Activated T-cell treated with anti-CD3 and anti-CD28 coated beads, Interleukin-2, amount 50 U/mL, for 1 hour (primary cell): ENCODE measurements at places on chromosomes 16 and 17.

- DNase-seq = no peak
Observed at GRCh38 chr16:8182761-8183160, 407.6 kb downstream of the TMEM114 start.

- DNase-seq = no peak
Observed at GRCh38 chr16:77469634-77470033, 34.8 kb upstream of the ADAMTS18 start.

DNA sequence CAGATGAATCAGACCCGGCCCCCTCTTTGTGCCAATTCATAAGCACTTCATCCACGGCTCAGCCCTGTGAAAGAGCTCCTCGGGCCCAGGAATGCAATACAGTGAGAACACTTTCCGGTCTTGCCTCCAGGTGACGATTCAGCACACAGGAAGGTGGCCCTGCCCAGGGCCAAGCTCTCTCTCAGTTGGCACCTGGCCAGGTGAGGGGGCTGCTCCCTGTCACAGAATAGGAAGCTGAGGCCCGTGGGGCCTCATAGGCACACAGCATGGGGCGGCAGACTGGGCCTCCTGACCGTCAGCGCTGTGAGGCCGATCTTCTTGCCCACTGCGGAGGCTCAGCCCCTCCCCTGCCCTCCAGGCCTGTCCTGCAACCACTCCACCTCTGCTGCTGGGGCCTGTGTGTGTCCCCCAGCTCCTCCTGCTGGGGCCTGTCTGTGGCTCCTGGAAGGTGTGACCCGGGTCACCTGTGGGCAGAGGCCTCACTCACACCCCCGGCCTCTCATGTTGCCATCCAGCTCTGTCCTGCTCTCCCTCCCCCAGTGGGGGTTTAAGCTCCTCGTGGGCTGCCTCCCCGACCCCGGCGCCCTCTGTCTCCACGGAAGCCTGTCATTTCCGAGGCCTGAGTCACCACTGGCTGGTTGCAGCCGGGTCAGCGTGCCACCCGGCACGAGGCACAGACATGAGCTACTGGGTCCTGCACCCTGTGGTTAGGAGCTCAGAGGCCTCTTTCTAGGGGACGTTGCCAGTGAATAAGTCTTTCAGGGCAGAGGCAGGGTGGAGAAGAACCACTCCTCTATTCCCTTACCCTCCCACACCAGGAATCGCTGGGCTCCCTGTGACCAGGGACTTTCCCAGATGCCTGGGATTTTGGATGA is 114.4 kb downstream of the SEC14L1 start:
- DNase-seq = no peak

- peak; percentile 55 for DNase-seq
Observed at GRCh38 chr17:27756467-27757371, 43.6 kb downstream of the NOS2 start.

DNA sequence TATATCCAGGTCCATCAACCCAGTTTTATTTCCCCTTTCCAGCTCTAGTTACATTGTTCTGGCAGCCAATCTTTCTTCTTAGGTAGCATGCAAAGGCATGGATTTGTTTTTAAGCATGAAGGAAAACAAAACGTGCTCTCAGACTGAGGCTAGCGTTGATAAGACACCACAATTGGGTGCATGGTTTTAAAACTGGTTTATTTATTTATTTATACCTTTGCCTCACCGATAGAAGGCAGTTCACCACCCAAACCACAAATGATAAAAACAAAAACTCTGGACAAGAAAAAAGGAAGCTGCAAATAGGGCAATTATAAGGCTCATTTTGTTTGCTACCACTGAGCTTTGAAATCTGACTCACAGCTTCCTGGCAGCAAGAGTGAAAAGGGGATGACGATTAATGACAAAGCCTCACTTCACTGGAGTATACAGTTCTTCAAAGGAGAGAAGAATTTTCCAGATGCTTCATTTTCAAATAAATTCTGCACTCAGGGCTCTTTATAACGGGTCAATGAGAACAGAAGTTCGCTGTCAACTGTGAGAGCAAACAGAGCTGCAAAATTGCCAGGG is 278.4 kb upstream of the IRX5 start:
- no peak for DNase-seq

GRCh38 chr16:87311387-87311786 is 5.8 kb downstream of the C16orf95 start:
- DNase-seq = no peak

DNA sequence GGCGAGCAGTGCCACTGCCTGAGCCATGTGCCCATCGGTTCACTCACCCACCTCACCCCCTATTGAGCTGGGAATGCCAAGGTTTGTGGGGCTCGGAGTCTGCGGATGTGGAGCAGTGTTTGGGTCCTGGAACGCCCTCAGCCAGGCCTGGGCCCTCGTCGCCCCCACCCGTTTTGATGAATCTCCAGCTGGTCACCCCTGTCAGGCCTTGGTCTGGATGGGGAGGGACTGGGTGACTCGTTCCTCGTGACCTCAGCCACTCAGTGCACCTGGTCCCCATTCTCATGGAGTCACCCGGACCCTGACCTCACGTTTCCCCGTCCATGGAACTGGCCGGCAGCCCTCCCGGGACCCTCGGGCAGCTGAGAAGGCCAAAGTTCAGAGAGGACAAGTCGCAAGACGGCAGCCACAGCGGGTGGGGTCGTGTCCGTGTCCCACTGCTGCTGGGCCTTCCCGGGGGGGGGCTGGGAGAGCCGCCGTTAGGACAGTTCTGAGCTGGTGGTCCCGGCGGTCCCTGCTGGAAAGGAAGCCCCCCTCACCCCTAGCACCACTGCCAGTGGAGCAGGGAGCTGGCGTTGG is 23.2 kb downstream of the GSE1 start:
- no peak for DNase-seq

DNA sequence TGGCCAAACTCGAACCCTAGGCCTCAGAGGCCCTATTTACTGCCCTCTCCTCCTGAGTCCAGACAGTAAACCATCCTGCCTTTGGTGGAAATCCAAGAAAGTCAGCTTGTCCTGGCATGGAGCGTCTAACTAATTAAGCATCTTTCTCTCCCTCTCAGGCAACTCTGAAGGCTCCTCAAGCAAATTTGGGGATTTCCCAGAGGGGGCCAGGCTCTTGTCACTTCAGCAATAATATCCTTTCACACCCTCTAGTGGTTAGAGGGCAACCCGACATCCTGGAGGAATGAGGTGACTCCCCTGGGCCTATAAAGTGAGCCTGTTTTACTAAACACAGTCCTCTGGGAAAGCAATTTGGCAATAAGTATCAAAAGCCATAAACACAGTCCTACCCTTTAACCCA is 60.4 kb downstream of the NOG start:
- peak; percentile 35 for DNase-seq

DNA sequence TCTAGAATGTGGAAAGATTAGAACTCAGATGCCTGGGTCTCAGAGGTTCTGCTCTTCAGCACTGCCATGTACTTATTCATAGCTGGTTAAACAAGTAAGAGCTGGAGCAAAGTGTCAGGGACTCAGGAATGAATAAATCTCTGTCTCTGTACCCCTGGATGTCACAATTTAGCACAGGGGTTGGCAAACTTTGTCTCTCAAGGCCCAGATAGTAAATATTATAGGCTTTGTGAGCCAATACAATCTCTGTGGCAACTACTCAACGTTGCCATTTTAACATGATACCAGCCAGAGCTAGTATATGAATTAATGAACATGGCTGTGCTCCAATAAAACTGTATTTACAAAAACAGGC is 220.3 kb upstream of the MON1B start:
- DNase-seq = no peak

DNA sequence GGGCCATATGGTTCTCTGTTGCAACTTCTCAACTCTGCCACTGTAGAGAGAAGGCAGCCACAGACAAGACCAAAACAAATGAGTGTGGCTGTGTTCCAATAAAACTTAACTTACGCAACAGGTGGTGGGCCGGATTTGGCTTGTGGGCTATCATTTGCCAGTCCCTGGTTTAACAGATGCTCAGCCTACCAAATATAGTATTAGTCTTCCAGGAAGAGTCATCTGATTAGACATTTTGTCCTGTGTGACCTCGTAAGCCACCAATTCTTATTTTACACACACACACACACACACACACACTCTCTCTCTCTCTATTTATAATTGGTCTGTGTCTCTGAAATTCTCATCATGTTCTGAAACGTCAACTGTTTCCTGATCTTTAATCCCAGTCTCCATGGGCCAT is 245.9 kb downstream of the XYLT1 start:
- DNase-seq = no peak

DNA sequence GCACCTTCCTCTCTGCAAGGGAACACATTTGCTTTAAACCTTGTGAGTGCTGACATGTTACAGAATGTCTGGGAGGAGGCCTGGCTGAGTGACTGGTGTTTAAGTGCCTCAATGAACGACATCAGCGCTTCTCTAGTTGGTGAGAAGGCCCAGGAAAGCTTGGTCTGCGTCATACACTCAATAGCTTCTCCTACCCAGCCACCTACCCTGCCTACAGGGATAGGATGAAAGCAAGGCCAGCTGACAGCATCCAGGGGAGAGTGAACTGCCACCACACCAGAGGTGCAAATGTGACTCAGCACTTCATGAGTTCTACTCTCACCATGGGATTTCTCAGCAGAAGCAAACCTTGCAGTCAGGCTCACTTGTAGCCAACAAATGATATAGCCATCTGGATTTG is 31.7 kb upstream of the CFAP20 start:
- DNase-seq = no peak

- no peak for DNase-seq
Observed at GRCh38 chr17:45366049-45366448, 49.2 kb upstream of the MAP3K14 start.

- DNase-seq = no peak
Observed at GRCh38 chr16:69831212-69832123, 69.3 kb downstream of the WWP2 start.

- DNase-seq = no peak
Observed at GRCh38 chr16:54986409-54986808, 55.7 kb downstream of the IRX5 start.

DNA sequence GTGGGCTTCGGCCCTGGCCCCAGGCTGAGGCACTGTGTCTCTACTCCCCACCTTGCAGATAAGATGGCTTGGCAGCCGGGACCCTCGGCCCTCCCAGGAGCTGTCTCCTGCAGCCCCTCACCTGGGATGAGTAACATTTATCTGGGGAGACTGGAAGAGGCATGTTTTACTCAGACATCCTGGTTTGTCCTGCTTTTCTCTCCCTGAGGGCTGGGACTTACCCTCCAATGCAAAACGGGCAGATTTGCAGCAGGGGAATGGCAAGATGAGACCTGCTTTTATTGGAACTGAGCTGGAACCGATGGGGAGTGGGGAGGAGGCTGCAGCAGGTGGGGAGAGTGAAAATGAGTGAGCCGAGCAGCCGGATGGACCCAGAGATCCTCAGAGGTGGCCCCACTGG is 27.3 kb upstream of the UBE2G1 start:
- DNase-seq = no peak

DNA sequence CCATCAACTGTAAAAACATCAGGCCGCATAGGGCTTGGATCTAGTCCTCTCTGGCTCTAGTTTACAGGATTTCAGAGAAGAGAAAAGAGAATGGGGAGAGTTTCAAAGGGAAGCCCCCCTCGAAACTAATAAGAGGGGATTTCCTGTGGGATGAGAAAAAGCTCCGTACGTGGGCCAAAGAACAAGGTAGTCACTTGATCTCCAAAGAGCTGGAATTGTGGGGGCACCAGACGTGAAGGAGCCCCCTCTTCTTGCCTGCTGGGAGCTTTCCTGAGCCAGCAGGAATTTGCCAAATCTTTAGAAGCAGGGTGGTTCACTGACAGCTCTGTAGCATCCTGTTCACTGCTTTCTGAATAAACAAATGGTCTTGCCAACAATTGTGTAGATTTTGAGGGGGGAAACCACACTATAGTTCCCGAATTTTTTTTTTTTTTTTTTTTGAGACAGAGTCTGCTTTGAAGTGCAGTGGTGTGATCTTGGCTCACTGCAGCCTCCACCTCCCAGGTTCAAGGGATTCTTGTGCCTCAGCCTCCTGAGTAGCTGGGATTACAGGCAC is 7.0 kb upstream of the TMIGD1 start:
- DNase-seq = no peak

GRCh38 chr17:48612854-48613691 is 2.0 kb downstream of the HOXB8 start:
- DNase-seq = peak; percentile 63

DNA sequence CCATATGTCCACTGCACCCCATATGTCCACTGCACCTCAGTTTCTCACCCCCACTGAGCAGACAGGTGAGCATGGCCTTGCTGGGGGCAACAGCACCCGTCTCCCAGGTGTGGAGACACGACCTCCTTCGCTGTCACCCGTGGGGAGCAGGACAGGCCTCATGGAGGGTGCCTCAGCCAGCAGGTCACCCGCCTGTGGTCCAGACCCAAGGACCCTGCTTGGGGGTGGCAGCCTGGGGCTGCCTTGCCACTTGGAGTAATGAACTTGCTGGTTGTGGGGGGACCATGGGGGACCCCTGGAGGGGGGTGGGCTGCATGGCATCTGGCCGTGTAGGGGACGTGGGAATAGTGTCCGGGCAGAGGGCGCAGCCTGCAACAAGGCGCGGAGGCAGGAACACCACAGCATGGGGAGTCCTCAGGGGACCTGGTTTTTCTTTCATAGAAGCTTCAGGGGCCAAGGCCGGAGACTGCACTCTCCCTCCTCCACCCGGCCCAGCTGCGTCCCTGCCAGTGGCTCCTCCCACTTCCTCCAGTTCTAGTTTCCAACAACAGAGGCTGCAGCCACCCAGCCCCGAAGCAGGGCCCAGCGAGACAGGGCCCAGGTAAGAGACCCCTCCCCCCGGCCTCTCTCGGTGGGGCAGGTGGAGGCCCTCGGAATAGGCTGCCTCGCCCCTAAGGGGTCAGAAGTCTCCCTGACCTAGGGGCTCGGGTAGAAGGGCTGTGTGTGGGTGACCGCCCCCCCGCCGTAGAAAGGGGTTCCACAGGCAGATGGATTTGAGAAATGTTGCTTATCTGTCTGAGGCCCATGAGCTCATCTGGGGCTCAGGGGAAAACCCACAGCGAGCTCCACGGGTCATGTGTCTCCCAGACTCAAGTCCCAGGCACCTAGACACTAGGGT is at the start of gene NHLRC4:
Gene NHLRC4, plus strand, starts transcription at position 531 of the 898 bp plus-strand sequence. CDS start 1,043 bp downstream, outside the sequence.
- DNase-seq = peak; percentile 43
